ENCODE measurements at places on chromosomes 3 and 15. TPM values are rescaled to one million over a fixed set of nuclear protein-coding genes. Genes with fewer than 3 reads are reported as not detected.

GRCh38 chr3:59771768-59772181, 722.0 kb upstream of the CFAP20DC start:
- peaks cover 50% of the 10 kb centered on the region for H3K4me1 ChIP-seq
- peaks cover 7% of the 10 kb centered on the region for H3K27me3 ChIP-seq
- H3K27ac ChIP-seq = peak overlapping the region; percentile 32
- DNase-seq = no peak

DNA sequence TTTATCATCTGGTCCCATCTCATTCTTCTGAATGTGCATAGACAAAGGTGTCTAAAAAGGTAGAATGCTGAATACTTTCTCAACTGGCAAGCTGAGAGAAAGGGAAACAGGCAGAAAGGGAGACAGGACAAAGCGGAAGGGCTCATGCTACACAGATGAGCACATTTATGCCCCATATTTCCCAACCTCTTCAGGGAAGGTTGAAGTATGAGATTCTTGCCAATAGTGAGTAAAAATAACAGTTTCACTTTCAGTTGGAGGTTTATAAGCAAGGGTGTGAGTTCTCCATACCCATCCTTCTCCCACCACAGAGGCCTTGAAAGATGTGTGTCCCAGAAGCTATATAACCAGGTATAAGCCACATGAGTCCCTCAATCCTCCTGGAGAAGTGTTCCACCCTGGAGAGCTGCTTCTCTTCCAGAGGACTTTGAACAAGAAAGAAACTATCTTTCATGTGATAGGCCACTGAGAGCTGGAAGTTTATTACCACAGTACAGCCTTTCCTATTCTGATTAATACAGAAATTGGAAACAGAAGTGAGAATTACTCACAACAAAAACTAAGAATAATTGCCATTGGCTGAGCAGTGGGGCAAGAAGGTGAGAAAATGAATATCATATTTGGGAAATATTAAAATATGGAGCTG, 709.4 kb upstream of the NR2F2 start:
- DNase-seq = no peak
- H3K27me3 ChIP-seq = no peaks in the 10 kb centered on the region
- H3K4me1 ChIP-seq = peaks cover 12% of the 10 kb centered on the region
- peak overlapping the region; percentile 70 for H3K27ac ChIP-seq

DNA sequence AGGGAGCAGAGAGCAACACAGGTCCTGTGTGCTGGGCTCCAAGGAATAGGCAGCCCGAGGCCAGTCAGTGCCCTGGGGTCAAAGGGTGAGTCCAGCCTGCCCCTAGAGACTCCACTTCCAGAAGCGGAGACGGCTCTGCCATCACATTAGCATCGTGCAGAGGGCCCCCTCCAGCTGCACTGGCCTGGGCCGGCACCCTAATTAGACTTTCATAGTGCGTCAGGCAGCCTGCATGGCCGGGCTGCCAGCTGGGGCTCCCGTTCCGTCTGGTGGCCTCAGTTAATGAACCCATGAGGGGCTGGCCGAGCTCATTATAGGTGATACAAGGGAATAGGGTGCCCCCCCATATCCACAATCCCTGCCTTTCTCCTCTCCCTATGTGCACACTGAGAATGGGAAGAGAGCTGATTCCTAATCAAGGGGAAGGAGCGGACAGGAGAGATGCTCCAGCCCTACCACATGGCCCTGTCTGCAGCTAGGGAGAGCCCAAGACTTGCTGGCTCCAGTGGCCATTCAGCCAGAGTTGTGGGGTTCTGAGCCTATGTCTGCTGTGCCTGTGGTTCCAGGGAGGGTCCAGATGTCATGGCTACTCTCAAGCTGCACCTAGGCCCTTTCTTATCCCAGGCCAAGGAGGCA, 128.0 kb downstream of the SRGAP3 start:
- H3K27me3 ChIP-seq = peaks cover 4% of the 10 kb centered on the region
- DNase-seq = no peak
- H3K36me3 ChIP-seq = no peaks in the 10 kb centered on the region
- no peak overlapping the region for H3K4me3 ChIP-seq
- H3K27ac ChIP-seq = no peak overlapping the region

- peak overlapping the region; percentile 100 for H3K4me3 ChIP-seq
- H3K27me3 ChIP-seq = no peaks in the 10 kb centered on the region
- H3K4me1 ChIP-seq = peaks cover 42% of the 10 kb centered on the region
- no peak for DNase-seq
Measured at GRCh38 chr15:50355619-50355905, 564 bp upstream of the GABPB1 start.

SPINK8 gene
- total RNA-seq = not detected

ARIH2 gene
- 180 TPM for total RNA-seq

Measured in activated T-helper 1 cell treated with anti-CD3 and anti-CD28 coated beads, Interleukin-12 subunit alpha, Interleukin-12 subunit beta, Interleukin-2, Interleukin-4 antibody, amounts not matched to agents 30 ng/mL and 10 ng/mL and 1 ng/mL, durations not matched to agents 14 hours and 24 hours and 36 hours (primary cell).